Activated naive CD4-positive, alpha-beta T cell treated with anti-CD3 and anti-CD28 coated beads, Interleukin-2, amount 10 ng/mL, durations not matched to agents 7 days and 5 days (primary cell): ENCODE measurements at places on chromosomes 3 and 15.

GRCh38 chr3:45249391-45249790 lies 23.3 kb upstream of the TMEM158 start:
- no peak for DNase-seq
- H3K36me3 ChIP-seq, result no peaks in the 10 kb centered on the region
- no peak overlapping the region for H3K27ac ChIP-seq
- no peaks in the 10 kb centered on the region for H3K4me1 ChIP-seq
- H3K4me3 ChIP-seq, result no peak overlapping the region
- H3K27me3 ChIP-seq, result no peaks in the 10 kb centered on the region

DNA sequence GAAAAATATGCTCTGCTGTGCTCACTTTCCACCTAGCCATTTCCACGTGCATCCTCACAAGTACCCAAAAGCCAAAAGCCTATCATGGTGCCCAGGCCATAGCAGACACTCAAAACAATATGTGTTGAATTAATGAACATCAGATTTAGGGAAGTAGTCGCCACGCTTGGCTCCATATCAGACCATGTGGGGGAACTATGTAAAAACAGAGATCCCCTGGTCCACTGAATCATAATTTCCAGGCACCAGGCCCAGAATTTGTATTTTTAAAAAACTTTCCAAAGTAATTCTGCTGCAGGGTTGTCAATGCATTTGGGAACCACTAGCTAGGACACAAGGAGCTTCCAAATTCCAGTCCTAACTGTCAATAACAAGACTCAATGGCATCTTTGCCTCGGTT lies 77.3 kb downstream of the CNTN3 start:
- no peaks in the 10 kb centered on the region for H3K4me1 ChIP-seq
- H3K27me3 ChIP-seq, result no peaks in the 10 kb centered on the region
- H3K27ac ChIP-seq, result no peak overlapping the region
- DNase-seq, result no peak
- H3K4me3 ChIP-seq, result no peak overlapping the region

DNA sequence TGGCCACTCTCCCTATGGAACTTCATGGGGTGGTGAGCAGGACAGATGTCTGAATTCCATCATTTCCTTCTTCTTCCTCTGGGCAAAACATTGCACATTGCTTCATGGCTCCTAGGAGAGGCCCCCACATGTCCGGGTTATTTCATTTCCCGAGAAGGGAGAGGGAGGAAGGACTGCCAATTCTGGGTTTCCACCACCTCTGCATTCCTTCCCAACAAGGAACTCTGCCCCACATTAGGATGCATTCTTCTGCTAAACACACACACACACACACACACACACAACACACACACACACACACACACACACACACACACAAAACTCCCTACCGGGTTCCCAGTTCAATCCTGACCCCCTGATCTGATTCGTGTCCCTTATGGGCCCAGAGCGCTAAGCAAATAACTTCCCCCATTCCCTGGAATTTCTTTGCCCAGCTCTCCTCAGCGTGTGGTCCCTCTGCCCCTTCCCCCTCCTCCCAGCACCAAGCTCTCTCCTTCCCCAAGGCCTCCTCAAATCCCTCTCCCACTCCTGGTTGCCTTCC lies 1.9 kb downstream of the RHO start:
- no peak overlapping the region for H3K4me3 ChIP-seq
- no peak for DNase-seq
- H3K27ac ChIP-seq, result no peak overlapping the region
- H3K4me1 ChIP-seq, result no peaks in the 10 kb centered on the region
- no peaks in the 10 kb centered on the region for H3K36me3 ChIP-seq
- H3K27me3 ChIP-seq, result peaks cover 7% of the 10 kb centered on the region

- H3K27ac ChIP-seq, result no peak overlapping the region
- H3K4me3 ChIP-seq, result no peak overlapping the region
- no peak for DNase-seq
- no peaks in the 10 kb centered on the region for H3K4me1 ChIP-seq
- H3K27me3 ChIP-seq, result no peaks in the 10 kb centered on the region
- no peaks in the 10 kb centered on the region for H3K36me3 ChIP-seq
These were observed 28.7 kb upstream of the SAMMSON start for GRCh38 chr3:69970827-69971226.

GRCh38 chr3:29612536-29612935 lies 331.7 kb downstream of the RBMS3 start:
- no peaks in the 10 kb centered on the region for H3K36me3 ChIP-seq
- H3K27ac ChIP-seq, result no peak overlapping the region
- no peak overlapping the region for H3K4me3 ChIP-seq
- DNase-seq, result no peak
- H3K4me1 ChIP-seq, result no peaks in the 10 kb centered on the region
